H4 (cell line): ENCODE measurements at places on chromosomes 13 and 19. TPM values are rescaled to one million over a fixed set of nuclear protein-coding genes. Genes with fewer than 3 reads are reported as not detected.

The LINGO3 gene
- 0.02 TPM in 1 of 2 replicates, not detected in the other for total RNA-seq

DNA sequence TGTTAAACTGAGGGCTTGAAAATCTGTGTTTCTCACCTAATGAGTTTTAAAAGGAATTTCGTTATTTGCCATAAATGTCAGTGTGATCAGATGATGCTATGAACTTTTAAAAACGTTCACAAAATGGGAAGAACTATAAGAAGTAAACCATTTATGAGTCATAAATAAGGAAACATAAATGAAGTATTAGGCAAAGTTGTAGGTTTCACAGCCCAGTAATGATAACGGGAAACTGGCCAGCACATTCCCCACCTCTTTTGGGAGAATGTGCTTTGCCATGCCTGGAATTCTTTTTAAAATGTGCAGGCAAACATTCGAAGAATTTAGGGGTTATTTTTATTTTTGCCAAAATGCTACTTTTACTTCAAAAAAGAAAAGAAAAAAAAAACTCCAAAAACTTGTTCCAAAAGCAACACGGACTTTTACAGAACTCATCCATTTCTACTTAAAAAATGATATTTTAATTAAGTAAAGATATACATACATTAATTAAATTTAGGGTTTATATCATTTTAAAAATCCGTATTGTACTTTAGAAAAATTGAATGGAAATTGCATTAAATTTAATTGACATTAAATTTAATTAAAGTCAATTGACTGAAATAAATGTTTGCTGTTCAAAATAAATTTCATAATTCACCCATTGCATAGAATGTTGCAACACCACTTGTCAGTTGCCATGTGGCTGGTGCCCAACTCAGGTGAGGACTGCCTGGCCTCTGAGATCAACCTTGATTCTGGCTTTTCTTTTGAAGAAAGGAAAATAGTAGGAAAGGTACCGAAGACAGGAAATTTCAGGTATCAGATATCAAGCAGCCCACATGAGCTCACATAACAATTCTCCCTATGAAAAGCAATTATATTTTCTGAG lies 1198.5 kb downstream of the EFNB2 start:
- no peak for DNase-seq

DNA sequence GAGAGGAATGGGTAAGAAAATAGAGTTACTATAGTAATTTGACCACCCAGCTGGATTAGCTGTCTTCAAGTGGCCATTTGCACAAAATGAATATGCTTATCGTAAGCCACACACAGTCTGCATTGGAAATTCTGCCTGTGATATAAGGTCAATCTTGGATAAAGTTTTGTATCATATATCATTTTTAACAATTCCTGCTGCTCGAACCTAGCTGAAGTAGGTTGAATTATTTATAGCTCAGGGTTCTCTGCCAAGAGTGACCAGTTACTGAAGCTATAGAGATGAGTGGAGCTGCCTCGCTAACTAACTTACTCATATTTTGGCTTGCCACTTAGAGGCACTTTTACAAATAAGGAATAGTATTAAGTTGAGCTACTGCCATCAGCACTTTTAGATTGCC lies 220.9 kb downstream of the RGCC start:
- no peak for DNase-seq

GRCh38 chr13:48573213-48574007 lies 40.5 kb upstream of the RCBTB2 start:
- DNase-seq, result no peak

- no peak for DNase-seq
These were observed 5.7 kb upstream of the RXFP2 start for GRCh38 chr13:31733647-31734046.

- DNase-seq, result no peak
These were observed 1.0 kb upstream of the PGLS start for GRCh38 chr19:17510220-17510993.

The CEACAM6 gene
- total RNA-seq, result not detected in 2 replicates

The TSSK6 gene
- total RNA-seq, result 0.54 and 1.3 TPM in 2 replicates

DNA sequence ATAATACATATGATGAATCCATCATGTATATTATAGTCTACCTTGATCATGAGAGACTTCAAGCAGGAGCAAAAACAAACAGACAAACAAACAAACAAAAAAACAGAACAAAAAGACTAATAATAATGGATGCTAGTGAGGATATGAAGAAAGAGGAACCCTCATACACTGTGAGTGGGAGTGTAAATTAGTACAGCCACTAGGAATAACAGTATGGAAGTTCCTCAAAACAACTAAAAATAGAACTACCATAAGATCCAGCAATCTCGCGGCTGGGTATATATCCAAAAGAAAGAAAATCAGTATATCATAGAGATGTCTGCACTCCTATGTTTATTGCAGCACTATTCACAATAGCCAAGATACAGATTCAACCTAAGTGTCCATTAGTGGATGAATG lies 7.0 kb upstream of the DLEU7 start:
- no peak for DNase-seq

The PPP1R15A gene
- 15.8 and 16.1 TPM in 2 replicates for total RNA-seq

The NALCN gene
- total RNA-seq, result 0.12 and 0.27 TPM in 2 replicates

GRCh38 chr19:47891923-47892666 lies 6.0 kb upstream of the SULT2A1 start:
- DNase-seq, result no peak
